Epithelial cell of prostate (primary cell): ENCODE measurements at places on chromosomes 2 and 18.

- no peak for DNase-seq
These were observed 157.5 kb downstream of the ZEB2 start for GRCh38 chr2:144362401-144362800.

DNA sequence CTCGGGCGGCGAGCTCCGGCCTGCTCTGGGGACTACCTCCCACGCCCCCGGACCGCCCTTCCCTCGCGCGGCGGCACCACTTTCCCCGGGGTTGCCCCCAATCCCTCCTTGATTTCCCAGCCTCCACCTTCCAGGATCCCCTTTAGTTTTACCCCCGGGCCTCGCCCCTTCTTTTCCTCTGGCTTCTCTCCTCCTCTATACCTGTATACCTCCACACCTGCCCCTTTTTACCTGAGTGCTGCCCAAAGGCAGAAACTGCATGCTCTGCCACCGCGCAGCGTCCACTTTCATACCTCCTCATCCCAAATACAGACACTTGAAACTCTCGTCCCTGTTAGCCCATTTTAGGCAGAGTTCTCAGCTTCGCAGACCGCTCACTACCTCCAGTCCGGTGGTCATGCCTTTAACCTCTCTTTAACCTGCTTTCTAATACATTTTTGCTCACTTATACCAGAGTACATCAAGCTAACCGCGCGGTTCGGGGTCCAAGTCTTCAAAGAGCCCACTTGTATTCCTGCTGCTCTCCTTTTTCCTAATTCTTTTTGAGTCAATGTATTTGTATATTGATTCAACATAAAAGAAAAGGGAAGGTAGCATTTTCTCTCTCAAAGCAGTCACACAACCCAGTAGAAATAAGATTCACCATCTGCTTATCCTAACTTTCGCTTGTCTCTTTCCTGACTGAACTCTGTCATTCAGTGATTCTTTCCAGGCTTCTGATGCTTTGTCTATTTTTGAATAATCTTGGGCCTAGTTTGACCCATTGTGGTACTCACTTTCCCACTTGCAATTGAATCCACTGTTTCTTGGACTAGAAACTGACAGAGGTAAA is 901 bp downstream of the SPOPL start:
- no peak for DNase-seq

DNA sequence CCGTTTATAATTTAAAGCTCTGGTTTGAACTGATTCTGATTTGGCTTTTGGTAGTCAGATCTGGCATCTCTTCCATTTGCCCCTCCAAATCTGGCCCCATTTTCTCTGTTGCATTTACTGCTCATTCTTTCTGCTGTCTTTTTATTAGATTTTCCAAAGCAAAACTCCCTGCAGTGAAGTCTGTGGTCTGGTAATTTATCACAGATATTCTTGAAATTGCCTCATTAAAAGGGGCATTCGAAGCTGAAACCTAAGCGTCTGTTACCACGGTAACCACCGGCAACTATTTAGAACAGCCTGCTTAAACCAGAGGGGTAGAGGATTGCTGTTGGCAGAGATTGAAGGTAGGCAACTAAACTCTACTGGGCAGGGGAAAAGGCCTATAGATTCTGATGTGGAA is 111.5 kb upstream of the UPP2 start:
- DNase-seq = no peak

DNA sequence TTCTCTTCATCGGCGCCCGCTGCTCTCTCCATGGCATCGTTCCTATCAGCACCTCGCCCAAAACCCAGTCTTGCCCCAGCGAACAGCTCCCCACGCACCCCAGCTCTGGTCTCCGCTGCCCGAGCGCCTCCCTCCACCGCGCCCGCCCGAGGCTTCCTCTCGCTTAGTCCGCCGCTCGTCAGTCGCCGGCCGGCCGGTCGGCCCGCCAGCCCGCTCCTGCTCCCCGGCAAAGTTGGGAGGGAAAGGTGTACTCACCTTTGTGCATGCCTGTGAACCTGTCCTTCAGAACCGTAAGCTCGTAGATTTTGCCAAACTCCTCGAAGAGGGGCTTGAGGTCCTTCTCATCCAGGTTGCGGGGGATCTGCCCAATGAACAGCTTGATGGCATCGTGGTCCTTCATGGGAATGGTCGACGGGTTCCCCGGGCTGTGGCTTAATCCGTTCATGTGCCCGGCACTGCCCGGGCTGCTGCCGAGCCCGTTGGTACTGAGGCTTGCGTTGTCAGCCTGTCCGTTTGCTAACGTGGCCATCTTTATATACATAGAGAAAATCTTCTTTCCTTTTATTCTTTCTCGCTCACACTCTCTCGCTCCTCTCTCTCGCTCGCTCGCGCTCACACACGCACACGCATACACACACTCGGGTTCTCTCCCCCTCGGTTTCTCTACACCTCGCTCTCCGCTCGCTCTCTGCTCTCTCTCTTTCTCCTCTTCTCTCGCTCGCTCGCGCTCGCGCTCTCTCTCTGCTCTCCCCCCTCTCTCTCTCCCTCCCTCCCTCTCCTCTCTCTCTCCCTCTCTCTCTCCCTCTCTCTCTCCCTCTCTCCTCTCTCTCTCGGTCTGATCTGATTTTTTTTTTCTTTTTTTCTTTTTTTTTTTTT is at the start of gene CELF4:
TSS of gene CELF4 (minus strand) at position 698 of the 876 bp plus-strand sequence.
- DNase-seq = no peak

GRCh38 chr2:167237478-167237877 is 349.2 kb downstream of the XIRP2 start:
- DNase-seq = no peak

DNA sequence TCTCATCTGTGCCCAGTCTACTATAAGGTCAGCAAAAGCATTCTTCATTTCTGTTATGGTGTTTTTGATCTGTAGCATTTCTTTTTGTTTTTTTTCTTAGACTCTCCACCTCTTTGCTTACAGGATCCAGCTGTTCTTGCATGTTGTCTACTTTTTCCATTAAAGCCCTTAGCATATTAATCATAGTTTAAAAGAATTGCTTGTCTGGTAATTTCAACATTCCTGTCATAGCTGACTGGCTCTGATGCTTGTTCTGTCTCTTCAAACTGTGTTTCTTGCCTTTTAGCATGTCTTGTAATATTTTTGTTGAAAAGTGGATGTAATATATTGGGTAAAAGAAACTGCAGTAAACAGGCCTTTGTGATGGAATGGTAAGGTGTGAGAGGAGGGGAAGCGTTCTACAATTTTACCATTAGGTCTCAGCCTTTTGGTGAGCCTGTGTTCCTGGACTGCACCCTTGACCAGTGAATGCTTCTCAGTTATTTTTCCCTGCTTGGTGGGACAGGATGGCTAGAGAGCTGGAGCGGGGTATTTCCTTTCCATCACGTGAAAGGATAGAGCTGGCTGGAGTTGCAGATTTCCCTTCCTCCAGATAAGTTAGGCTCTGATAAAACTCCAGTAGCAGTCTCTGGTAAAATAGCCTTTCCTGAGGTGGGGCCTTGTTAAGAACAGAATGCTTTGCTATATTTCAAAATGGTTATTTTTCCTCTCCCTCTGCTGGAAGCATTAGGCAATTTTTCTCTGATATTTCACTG is 65.4 kb downstream of the PLA2R1 start:
- DNase-seq = no peak

DNA sequence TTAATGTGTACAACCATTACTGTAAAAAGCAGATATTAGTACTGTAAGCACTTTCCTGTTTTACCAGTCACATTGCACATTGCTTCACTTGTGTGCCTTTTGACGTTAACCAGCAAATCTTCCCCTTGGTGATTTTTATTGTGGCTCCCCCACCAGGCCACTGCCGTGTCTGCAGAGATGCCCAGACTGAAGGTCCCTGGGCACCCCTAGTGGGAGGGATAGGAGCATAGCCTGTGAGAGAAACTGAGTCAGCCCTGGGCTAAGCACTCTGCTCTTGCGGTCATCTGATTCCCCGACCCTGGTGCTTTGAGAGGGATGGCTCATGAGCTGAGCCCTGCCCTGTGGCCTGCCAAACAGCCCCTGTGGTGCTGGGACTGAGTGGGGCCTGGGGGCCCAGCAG is 73.4 kb downstream of the INPP4A start:
- no peak for DNase-seq

- DNase-seq = no peak
These were observed 6.1 kb upstream of the UGT1A8 start for GRCh38 chr2:233611284-233611683.

GRCh38 chr18:60663060-60663989 is 290.8 kb upstream of the MC4R start:
- no peak for DNase-seq

DNA sequence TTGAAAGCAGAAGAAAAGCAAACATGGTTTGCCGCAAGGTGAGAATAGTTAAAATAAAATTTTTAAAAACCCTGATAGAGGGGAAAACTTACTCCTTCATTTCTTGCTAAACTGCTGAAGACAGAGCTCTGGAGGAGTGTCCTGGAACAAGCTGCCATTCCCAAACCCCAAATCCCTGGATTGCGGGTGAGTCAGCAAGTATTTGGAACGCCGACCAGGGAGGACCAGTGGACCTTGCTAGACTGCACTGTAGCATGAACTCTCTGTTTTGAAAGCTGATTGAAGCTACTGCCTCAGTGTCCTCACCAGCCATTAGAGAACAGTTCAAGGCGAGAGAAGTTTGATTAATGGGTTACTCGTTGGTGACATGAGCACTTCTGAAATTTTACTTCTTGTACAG is 99.4 kb upstream of the RASGRP3 start:
- no peak for DNase-seq

- no peak for DNase-seq
These were observed 291.5 kb upstream of the FANCL start for GRCh38 chr2:58532641-58533040.

DNA sequence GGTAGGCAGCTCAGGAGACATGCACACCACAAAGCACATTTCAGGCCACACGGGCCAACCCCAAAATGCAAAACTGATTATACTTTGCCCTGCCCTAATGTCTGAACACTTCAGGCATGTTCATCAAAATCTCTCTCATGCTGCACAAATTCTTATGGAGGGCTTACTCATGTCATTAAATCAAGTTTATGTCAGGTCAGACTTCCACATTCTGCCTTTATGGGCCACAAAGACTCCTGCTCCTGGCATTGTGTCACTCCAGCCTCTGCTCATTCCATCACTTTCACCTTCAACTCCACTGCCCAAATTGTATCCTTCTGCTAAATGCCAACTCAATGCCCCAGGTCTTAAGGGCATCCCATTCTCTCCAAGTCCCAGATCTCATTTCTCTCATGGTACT is 9.2 kb downstream of the UXS1 start:
- DNase-seq = no peak

DNA sequence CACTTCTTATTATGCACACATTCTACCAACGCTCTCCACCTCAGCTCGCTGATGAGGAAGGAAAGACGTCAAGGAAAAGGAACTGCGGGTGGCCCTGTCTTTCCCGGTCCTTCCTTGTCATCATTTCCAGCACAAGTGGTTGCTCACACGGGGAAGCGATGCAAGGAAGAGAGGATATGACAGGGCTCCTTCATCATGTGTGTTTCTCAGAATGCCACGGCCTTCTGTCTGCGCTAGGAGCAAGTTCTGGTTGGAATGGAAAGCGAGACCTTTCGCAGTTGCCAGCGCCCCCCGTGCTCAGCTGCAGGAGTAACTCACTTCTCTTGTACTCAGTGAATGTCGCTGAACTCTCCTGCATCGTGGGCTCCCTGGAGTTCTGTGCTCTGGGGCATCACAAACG is 191.8 kb upstream of the GLI2 start:
- DNase-seq = no peak

DNA sequence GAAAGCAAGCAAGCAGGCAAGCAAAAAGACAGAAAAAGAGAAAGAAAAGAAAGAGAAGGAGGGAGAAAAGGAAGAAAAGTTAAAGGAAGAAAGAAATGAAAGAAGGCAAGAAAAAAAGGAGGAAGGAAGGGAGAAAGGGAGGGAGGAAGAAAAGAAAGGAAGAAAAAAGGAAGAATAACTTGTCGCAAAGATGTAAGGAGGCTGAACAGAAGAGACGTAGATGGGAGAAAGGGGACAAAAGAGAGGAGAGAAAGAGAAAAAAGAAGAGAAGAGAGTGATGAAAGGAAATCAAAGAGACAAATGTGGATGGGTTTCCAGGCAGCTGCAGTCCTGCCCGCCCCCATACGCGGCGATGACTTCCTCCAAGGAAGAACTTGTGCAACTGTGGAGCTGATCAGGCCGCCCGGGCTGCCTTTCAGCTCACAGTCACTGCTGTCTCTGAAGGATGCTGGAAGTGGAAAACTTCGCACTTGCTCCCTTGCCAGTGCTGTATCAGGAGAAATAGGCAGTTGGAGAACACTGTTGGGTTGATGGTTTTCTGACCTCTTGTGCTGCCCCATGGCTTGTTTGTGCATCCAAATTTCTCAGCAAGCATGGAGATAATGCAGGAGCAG is 52.9 kb downstream of the TRIB2 start:
- no peak for DNase-seq

- DNase-seq = no peak
These were observed 86.6 kb downstream of the CD8B2 start for GRCh38 chr2:106573773-106574172.

DNA sequence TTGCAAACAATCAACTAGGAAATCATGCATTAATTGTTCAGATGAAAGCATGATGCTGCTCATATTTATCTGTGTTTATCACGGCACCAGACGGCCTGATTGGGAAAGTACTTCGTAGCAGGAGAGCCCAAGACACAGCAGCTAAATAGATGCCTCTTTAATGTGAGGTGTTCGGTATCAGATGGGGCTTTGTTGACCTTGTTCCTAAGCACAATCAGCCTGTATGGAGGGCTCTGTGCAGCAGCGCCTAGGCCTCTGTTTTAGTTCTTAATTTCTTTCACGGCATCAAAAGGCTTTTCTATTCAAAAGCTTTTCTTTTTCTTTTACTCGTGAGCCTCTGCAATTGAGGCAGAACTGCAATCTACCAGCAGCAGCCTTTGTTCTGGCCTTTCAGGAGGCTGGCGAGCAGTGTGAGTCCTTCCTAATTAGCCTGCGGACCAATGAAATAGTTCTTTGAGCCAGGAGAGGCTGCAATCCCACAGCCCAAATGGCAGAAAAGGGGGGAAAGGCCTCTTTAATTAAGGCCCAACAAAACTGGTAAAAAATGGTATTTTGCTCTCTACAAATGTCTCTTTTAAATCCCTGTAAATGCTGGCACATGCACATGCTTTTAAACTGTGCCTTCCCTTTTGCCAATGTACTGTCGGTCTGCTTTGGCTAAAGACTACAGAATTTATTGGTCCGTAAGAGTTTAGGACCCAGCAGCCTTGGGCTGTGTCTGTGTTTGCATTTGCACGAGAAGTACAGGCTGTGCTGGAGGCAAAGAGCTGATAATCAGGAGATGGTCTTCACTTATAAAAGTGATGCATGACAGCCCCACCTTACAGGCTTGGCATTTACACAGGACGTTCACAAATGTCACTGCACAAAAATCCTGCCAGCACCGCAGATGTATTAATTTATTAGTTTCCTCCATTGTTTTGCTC is 159.6 kb downstream of the RND3 start:
- no peak for DNase-seq
